Mesenteric fat pad (tissue), 1 donor: ENCODE measurements at places on chromosomes 11 and 22. TPM values are rescaled to one million over a fixed set of nuclear protein-coding genes. Genes with fewer than 3 reads are reported as not detected.
A peak's percentile ranks its signal among the peaks of the same experiment; 100 is the strongest.

GRCh38 chr11:66107600-66108510, 37.8 kb downstream of the PACS1 start:
- DNase-seq: no peak

- DNase-seq: no peak
These were observed 79.4 kb upstream of the NARS2 start for GRCh38 chr11:78654071-78654470.

- DNase-seq: no peak
These were observed 2.9 kb downstream of the MIOX start for GRCh38 chr22:50489363-50490243.

- peak; percentile 62 for DNase-seq
These were observed 4.4 kb upstream of the PGAP2 start for GRCh38 chr11:3803726-3804495.

DNA sequence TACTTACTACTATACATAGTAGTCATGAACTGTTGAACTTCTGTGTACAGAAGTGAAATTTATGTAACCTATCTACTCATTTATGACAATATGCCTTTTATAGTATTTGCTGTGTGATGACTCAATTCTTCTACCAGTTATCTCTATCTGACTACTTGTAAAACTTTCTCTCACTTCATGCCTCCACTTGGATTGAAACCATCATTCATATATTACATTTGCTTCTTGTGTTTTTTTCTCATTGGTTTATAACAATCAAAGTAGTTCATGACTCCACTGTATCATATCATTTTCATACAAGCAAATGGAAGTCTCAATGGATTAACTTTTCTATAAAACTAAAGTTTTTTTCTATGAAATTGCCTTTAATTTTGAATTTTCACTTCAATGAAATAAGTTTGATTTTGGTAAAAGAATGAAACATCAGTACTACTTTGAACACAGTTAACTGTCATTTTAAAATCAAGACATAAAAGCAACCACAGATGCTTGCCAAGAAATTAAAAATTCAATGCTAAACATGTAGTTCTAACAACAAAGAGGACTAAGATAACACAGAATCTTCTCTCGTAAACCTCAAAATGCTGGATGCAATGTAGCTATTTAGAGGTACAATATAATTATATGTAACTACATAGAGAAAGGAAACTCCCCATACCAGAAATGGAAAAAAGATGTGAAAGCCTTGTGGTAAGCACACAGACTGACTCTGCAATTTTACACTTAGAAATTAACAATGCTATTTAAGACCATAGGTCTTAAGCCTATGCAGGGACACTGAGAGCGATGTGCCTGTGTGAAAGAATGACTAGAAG, 27.6 kb upstream of the EXPH5 start:
- DNase-seq: no peak

DNA sequence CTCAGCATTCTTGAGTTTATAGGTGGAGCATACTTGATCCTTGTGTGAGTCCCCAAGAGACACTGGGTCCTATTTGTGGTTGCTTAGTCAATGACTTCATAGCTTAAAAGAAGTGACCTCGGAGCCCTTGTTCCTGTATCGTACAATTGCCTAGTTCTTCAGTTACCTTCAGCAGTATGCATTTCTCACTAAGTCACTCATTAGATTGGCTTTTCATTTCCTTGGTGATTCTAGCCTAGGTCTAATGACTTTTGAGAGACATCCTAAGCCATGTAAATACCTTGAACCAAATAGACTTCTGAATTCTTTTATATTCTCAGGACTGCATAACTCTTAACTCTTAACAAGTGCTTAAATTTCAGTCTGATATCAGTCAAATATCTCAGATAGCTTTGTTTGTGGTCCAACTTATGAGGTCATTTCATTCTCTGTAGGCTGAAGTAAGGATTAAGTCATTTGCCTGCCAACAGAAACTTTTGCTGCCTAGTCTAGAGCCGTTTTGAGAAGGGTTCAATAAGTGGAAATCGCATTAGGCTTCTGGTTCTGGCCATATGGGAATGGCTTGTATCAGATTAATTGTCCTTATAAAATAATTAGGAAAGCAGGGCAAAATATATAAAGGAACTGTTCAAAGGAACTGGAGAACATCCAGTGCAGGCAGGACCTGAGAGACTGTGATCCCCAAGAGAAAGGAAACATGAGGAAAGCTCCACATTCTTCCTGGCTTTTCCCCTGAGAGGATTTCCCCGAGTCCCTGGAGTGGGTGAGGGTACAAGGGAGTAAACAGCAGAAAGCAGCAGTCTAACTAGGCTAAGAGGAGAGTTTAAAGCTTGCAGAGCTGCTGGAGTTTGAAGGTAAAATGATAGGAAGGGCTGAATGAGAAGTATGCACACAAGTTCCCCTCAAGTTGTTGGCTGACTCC, 39.9 kb downstream of the TRAF6 start:
- no peak for DNase-seq

Gene BAD
- 51.7 TPM for total RNA-seq
